ENCODE measurements at places on chromosomes 16 and 17.

DNA sequence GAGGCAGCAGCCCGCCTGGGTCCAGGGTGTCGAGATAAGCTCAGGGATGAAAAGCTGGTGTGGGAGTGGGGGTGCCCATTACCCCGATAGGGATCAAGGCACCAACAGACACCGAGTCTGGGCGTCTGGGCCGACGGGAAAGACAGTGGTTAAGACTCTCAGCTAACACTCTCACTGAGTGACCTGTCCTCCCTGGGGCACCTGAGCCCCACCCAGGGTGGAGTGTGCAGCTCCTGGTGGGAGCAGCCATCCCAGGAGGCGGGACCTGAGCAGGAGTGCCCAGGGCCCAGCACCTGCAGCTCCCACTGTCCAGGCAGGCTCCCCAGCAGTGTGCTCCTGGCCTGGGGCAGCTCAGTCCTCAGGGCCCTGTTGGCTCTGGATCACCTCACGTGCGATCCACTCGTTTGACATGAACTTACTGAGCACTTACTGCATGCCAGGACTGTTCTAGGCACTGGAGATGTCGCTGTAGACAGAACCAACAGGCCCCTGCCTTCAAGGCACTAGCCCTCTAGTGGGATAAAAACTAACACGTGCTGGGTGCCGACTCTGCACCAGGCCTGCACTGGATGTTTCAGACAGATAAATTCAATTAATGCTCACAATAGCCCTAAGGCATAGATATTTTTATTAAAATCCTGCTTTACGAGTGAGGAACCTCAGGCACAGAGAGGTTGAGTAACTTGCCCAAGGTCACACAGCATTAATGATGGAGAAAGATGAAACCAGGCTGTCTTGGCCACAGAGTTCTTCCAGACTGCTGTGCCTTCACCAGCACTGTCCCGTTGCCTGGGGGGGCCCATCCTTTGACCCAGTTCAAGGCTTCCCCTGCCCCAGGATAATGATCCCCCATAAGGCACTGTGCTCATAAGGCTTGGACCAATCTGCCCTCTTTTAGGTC is 1.9 kb downstream of the EVPLL start:
- no peak for DNase-seq

DNA sequence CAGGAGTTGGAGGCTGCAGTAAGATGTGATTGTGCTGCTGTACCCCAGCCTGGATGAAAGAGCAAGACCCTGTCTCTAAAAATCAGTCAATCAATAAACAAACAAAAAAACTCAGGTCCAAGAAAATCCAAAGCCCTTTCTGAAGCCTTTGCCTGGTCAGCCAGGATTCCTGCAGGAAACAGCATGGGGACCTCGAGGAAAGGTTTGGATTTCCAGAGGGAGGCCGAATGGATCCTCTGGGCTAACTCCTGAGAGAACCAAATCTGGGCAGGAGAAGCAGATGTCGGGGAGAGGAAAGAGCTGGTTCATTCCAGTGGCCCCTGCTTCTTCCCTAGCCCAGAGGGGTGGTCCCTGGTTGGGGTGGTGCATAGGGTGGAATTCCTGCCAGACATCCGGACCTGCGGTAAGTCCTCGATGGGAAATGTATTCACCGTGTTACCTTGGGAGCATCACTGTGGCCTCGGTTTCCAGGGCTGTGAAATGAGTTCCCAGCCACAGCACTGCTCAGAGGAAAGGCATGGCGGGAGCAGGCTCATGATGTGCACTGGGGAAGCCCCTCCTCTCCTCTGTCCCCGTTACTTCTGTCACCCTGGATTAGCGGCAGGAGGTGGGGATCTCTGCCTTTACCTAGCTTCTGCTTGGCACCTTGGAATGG is 75.1 kb downstream of the CYLD start:
- DNase-seq: no peak

GRCh38 chr17:77042476-77043231 is 98.1 kb upstream of the SEC14L1 start:
- no peak for DNase-seq

DNA sequence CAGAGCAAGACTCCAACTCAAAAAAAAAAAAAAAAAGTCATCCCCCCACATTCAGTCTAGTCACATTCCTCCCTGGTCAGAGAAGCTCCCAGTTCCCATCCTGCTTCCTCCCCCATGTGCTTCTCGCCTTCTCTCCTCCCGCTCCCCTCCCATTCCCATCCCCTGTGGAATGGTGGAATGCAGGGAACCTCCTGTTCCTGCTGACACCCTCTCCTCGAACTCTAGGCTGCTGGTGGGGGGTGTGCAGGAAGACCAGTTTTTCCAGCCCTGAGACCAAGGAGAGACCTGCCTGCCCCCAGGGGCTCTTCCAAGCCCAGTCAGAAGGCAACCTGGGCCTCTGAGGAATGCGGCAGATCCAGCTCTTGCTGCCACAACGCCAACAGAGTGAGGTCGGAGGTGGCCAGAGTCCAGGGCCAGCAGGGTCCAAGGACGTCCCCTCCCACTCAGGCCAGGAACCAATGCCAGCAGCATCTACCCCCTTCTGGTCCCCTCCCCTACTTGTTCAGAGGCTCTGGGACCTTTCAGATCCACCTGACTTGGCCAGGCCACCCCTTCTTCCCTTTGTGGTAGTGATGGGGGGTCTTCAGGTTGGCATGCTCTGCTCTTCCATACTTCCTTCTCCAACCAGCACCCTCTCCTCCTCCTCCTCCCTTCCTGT is 39.3 kb upstream of the TAC4 start:
- no peak for DNase-seq

DNA sequence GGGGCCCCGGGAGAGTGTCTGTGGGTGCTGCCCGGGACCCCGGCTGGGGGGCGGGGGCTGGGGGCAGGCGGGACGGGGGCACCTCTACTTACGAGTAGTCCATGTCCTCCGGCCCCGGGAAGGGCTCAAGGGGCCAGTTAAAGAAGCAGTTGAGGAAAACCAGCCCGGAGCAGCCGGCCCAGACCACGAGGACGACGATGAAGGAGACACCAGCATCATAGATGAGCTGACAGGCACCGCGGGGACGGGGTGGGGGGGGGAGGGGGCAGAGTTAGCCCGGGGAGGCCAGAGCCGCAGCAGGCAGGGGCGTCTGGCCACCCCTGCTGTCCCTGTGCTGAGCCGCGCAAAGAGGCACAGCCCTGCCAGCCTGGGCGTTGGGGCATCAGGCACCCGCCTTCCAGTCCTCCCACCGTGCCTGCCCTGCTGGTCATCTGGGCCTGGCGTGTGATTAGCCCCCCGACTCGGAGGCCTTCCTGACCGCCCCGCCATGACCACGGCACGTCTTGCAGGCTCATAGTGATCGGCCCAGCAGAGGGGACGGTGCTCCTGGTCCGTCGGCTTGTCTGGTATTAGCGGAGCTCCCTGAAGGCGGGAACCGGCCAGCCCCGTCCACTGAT is 29.0 kb upstream of the PITPNA start:
- DNase-seq: no peak

- no peak for DNase-seq
Observed at GRCh38 chr17:36149296-36149820, 27.1 kb downstream of the TBC1D3B start.

GRCh38 chr17:56150649-56151048 is 2.6 kb upstream of the ANKFN1 start:
- no peak for DNase-seq

DNA sequence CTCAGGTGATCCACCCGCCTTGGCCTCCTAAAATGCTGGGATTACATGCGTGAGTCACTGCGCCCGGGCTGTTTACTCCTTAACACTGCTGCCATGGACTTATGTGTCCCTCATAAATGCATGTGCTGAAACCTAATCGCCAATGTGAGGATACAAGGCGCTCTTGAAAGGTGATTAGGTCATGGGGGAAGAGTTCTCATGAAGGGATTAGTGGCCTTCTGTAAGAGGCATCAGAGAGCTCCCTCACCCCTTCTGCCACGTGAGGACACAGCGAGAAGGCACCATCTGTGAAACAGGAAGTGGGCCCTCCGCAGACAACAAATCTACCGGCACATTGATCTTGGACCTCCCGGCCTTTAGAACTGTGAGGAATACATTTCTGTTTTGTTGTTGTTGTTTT is 19.1 kb downstream of the ITPRIPL2 start:
- DNase-seq: no peak

DNA sequence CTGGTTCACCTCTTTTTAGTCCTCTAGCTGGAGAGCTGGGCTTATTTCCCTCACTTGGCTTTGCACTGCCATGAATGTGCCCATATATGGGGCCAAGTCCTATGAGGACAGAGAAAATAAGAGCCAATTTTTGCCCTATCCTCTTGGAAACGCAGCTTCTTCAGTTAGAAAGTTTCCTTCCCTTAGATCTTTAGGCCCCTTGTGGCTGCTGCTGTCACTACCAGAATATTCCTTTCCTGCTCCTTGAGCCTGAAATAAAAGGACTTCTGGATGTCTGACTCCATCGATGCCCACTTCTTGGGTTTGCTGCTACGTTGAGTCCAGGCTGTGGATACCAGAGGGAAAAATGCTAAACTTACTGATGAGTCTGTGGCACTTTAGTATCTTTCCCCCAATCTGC is 487.1 kb downstream of the GRIN2A start:
- DNase-seq: no peak

DNA sequence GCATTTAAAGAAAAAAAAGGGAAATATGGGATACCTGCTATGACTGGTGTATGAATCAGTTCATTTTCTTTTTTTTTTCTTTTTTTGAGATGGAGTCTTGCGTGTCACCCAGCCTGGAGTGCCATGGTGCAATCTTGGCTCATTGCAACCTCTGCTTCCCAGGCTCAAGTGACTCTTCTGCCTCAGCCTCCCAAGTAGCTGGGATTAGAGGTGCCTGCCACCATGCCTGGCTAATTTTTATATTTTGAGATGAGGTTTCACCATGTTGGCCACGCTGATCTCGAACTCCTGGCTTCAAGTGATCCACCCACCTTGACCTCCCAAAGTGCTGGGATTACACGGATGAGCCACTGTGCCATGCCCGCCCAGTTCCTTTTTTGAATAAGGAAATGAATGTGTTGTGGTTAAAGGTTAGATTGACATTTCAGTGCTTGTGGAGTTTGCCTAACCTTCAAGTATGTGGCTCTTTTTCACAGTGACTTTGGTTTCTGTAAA is 7.7 kb downstream of the HAPSTR1 start:
- no peak for DNase-seq

Data from effector CD4-positive, alpha-beta T cell (primary cell).